ENCODE measurements at places on chromosomes 12 and 14. TPM values are rescaled to one million over a fixed set of nuclear protein-coding genes. Genes with fewer than 3 reads are reported as not detected.

DNA sequence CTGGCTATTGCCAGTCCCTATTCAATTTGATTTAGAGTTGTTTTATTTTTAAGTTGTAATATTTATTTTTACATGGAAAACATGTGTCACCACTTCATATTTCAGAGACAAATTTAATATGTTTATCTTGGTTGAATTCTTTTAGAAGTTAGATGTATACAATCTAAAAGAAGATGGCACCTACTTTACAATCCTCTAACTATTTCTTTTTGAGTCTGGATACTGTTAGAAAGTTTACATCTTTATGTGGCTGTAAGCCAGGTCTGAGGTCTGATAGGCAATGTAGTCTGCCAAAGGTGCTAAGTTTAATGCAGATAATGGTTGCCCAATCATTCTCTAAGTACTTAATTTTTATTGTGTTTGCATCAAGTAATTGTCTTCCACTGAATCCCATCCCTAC, 7.2 kb upstream of the LMO3 start:
- peaks cover 4% of the 10 kb centered on the region for H3K4me1 ChIP-seq
- no peak overlapping the region for H3K27ac ChIP-seq
- no peaks in the 10 kb centered on the region for H3K36me3 ChIP-seq
- H3K27me3 ChIP-seq, result no peaks in the 10 kb centered on the region
- DNase-seq, result no peak

- peak; percentile 82 for DNase-seq
- peaks cover 46% of the 10 kb centered on the region for H3K4me1 ChIP-seq
- H3K4me3 ChIP-seq, result peak overlapping the region; percentile 51
- H3K36me3 ChIP-seq, result no peaks in the 10 kb centered on the region
- H3K27ac ChIP-seq, result peak overlapping the region; percentile 91
Measured at GRCh38 chr12:53096089-53096741, 1.3 kb upstream of the IGFBP6 start.

DNA sequence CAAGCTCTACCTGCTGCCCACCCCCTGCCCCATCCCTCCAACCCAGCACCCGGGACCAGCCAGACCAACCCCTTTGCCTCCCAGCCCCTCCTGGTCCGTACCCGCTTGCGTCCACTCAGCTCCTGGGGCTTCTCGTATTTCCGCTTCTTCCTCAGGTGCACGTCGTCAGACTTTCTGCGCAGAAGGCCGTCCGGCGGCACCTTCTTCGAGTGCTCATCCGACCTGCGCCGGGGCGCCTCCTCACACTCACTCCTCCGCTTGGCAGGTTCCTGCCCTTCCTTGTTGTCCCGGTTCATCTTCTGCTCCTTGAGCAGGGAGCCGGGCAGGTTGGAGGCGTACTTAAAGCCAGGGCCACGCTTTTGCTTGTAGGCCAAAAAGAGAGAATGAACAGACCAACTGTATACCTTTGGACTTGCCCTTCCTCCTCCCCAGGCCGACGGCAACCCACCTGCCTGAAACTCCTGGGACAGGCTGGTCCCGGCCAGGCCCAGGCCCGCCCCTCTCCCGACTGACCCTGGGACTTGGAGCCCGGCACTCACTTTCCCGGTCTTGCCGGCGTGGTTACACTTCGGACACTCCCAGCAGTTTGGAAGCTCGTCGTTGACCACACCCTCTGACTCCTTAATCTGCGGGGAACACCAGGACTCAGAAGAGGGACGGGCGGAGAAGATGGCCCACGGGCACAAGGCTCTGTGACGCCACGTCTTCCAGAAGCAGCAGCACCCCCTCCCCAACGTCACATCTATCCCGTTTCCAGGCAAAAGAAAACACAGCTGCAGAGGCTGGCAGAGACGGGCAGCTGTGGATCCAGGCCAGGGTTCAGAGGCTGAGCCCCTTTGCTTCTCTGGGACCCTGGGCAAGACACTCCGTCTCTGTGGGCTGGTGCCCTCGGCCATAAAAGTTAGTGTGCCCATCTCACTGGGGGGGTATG, 44.3 kb downstream of the RNF34 start:
- H3K27ac ChIP-seq, result no peak overlapping the region
- no peak overlapping the region for H3K4me3 ChIP-seq
- no peak for DNase-seq
- H3K4me1 ChIP-seq, result no peaks in the 10 kb centered on the region
- H3K27me3 ChIP-seq, result no peaks in the 10 kb centered on the region

- no peak overlapping the region for H3K27ac ChIP-seq
- no peaks in the 10 kb centered on the region for H3K27me3 ChIP-seq
- no peaks in the 10 kb centered on the region for H3K4me1 ChIP-seq
- no peak overlapping the region for H3K4me3 ChIP-seq
- no peak for DNase-seq
Measured at GRCh38 chr14:89924268-89924667, 30.3 kb downstream of the EFCAB11 start.

- no peaks in the 10 kb centered on the region for H3K36me3 ChIP-seq
- DNase-seq, result no peak
- no peak overlapping the region for H3K27ac ChIP-seq
- no peaks in the 10 kb centered on the region for H3K4me1 ChIP-seq
- no peak overlapping the region for H3K4me3 ChIP-seq
Measured at GRCh38 chr12:111275308-111275707, 93.6 kb downstream of the PHETA1 start.

DNA sequence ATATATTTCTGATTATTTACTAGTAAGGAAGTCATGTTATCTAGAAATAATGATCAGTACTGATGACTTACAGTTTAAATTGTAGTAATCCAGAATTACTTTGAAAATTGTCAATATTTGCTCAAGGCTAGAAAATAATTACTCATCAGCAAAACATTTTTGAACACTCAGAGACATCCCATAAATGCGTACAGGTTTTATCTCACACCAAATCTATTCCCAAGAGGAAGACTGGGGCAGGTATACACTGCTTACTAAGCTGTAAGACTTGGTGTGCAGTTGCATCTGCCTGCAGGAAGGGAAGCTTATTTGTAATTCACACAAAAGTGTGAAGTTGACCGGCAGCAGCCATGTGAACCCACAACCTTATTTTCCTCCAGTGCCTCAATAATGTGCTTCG, 146.4 kb downstream of the CCER1 start:
- no peaks in the 10 kb centered on the region for H3K27me3 ChIP-seq
- H3K36me3 ChIP-seq, result no peaks in the 10 kb centered on the region
- DNase-seq, result no peak
- H3K27ac ChIP-seq, result no peak overlapping the region
- no peak overlapping the region for H3K4me3 ChIP-seq

DNA sequence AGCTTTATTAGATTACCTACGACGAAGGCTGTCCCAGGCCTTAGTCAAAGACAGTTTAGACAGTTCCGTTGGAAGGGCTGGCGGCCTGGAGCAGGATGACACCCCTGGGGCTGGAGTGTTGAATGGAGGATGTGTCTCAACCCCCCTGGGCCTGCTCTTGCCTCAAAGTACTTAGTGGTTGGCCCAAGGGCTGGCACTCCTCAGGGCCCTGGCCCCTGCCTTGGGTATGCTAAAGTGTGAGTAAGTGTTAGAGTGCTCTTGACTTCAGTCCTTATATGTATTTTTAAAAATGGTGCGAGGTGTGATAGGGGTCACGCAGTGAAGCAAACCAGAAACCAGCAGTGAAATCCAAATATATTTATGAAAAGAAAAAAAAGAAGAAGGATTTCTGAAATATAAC, 261.6 kb downstream of the KTN1 start:
- no peaks in the 10 kb centered on the region for H3K36me3 ChIP-seq
- H3K4me1 ChIP-seq, result no peaks in the 10 kb centered on the region
- H3K27ac ChIP-seq, result no peak overlapping the region
- H3K27me3 ChIP-seq, result no peaks in the 10 kb centered on the region
- no peak for DNase-seq
- no peak overlapping the region for H3K4me3 ChIP-seq

GRCh38 chr14:64990296-64990695, 3.6 kb downstream of the FNTB start:
- no peak for DNase-seq
- peaks cover 27% of the 10 kb centered on the region for H3K4me1 ChIP-seq
- no peak overlapping the region for H3K27ac ChIP-seq
- no peaks in the 10 kb centered on the region for H3K36me3 ChIP-seq

GRCh38 chr12:92485351-92486348, 217.1 kb upstream of the PLEKHG7 start:
- no peak for DNase-seq
- no peaks in the 10 kb centered on the region for H3K4me1 ChIP-seq
- no peak overlapping the region for H3K4me3 ChIP-seq
- H3K36me3 ChIP-seq, result no peaks in the 10 kb centered on the region

DNA sequence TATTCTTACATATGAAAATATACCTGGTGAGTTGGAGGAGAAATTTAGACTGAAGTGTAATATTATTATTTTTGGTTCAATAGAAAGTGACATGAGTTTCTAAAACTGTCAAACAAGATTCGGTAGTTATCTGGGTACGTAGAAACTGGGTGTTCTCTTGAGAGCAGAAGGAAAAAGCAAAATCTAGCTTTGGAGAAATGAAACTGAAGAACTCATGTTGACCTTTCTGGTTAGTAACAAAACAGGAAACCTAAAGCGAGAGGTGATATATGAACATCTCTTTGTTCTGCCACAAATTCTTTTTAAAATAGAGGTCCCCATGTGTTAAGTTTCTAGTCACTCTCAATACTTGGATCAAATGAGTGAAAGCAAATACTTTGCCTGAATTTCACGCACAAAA, 401.7 kb downstream of the TRHDE start:
- no peaks in the 10 kb centered on the region for H3K36me3 ChIP-seq
- no peak overlapping the region for H3K4me3 ChIP-seq
- H3K4me1 ChIP-seq, result no peaks in the 10 kb centered on the region
- DNase-seq, result peak; percentile 10
- H3K27ac ChIP-seq, result no peak overlapping the region

GRCh38 chr14:53354336-53354735, 201.2 kb upstream of the DDHD1 start:
- no peaks in the 10 kb centered on the region for H3K27me3 ChIP-seq
- no peak overlapping the region for H3K4me3 ChIP-seq
- no peak overlapping the region for H3K27ac ChIP-seq
- H3K36me3 ChIP-seq, result no peaks in the 10 kb centered on the region
- DNase-seq, result no peak
- peaks cover 12% of the 10 kb centered on the region for H3K4me1 ChIP-seq

DNA sequence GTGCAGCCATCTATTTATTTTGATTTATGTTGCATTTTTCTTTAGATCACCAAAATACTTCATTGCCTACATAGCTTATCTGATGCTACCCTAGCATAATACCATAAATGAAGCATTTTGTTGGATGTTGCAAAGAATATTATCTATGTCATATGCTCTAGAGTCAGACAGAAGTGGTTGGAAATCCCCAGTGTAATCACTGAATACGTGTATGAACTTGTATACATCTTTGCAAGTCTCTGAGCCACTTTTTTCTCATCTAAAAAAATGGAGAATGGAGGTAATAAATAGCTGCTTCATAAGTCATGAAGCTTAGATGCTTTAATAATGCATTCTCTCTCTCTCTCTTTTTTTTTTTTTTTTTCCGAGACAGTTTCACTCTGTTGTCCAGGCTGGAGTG, 18.5 kb downstream of the EVL start:
- DNase-seq, result no peak
- H3K36me3 ChIP-seq, result peaks cover 4% of the 10 kb centered on the region
- H3K27ac ChIP-seq, result no peak overlapping the region
- no peaks in the 10 kb centered on the region for H3K27me3 ChIP-seq
- peaks cover 11% of the 10 kb centered on the region for H3K4me1 ChIP-seq

KCNK13 gene
- total RNA-seq, result 2.5 TPM

KRT78 gene
- total RNA-seq, result not detected

BIN2 gene
- 33.0 TPM for total RNA-seq

CLBA1 gene
- 3.5 TPM for total RNA-seq

KCNC2 gene
- total RNA-seq, result not detected

CMAS gene
- 4.7 TPM for total RNA-seq

ATP2A2 gene
- 118 TPM for total RNA-seq
